ENCODE measurements at places on chromosomes 5 and 9. TPM values are rescaled to one million over a fixed set of nuclear protein-coding genes. Genes with fewer than 3 reads are reported as not detected.

NTNG2 gene
- total RNA-seq = 10.9 TPM

MVB12B gene
- total RNA-seq = 33.5 TPM

CACFD1 gene
- total RNA-seq = 2.3 TPM

DNA sequence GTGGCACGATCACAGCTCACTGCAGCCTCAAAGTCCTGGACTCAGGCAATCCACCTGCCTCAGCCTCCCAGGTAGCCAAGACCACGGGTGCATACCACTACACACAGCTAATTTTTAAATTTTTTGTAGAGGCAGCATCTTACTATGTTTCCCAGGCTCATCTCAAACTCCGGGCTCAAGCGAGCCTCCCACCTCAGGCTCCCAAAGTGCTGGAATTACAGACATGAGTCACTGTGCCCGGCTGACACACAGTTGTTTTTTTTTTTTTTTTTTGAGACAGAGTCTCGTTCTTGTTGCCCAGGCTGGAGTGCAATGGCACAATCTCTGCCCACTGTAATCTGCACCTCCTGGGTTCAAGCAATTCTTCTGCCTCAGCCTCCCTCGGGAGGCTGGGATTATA is 70.1 kb upstream of the CNOT6 start:
- peaks cover 2% of the 10 kb centered on the region for H3K27me3 ChIP-seq
- no peaks in the 10 kb centered on the region for H3K4me1 ChIP-seq
- H3K27ac ChIP-seq = no peak overlapping the region
- H3K36me3 ChIP-seq = no peaks in the 10 kb centered on the region
- no peak overlapping the region for H3K4me3 ChIP-seq

DNA sequence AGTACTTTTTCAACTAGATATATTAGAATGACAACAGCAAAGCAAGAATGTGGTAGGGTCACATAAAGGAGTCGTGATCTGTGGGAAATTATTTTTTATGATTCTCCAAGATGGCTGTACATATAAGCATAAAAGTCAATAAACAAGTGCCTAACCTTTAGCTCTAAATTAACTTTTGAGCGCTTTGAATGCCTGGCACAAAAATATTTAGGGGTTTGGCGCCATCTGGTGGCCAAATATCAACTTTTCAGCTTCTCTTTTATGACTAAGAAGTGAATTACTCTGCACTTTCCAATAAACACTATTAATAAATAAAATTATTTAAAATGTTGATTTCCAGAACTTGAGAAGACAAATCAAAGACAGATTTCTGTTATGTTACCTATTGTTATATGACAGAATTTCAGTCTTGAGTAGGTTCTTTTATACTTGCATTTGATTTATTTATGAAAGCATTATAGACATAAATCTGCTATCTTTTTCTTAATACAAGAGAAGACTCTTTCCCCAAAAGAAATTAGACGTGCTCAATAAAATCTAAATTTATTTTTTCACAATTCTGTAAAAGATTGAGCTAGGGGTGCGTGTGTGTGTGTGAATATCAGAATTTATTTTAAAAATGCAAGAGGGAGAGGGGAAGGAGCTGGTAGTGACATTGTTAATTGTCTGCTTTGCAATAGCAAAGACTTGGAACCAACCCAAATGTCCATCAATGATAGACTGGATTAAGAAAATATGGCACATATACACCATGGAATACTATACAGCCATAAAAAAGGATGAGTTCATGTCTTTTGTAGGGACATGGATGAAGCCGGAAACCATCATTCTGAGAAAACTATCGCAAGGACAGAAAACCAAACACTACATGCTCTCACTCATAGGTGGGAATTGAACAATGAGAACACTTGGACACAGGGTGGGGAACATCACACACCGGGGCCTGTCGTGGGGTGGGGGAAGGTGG is 36.7 kb upstream of the ARRDC3 start:
- H3K27ac ChIP-seq = no peak overlapping the region
- DNase-seq = peak; percentile 53
- H3K4me1 ChIP-seq = peaks cover 6% of the 10 kb centered on the region
- H3K36me3 ChIP-seq = no peaks in the 10 kb centered on the region
- no peaks in the 10 kb centered on the region for H3K27me3 ChIP-seq
- H3K4me3 ChIP-seq = no peak overlapping the region

DNA sequence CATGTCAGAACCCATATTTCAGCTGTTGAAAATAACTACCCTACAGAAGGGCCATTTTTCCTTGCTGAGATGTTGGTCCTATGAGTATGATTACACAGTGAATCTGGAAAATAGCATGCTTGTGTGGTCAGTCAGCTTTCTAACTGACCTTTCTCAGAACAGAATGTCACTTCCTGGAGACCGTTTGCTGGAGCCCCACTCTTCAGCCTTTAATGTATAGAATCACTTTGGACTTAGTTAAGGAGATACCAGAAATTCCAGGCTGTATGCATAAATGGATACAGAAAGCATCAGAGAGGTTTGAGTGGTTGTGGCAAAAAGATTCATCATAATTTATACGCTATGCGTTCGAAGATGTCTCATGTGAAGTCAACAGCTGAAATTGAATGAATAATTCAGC is 488.1 kb downstream of the EBF1 start:
- peaks cover 6% of the 10 kb centered on the region for H3K27me3 ChIP-seq
- H3K4me3 ChIP-seq = no peak overlapping the region
- H3K4me1 ChIP-seq = no peaks in the 10 kb centered on the region
- H3K27ac ChIP-seq = no peak overlapping the region
- DNase-seq = no peak

- peaks cover 48% of the 10 kb centered on the region for H3K4me1 ChIP-seq
- peak overlapping the region; percentile 95 for H3K27ac ChIP-seq
- peaks cover 39% of the 10 kb centered on the region for H3K36me3 ChIP-seq
- H3K4me3 ChIP-seq = peak overlapping the region; percentile 88
- H3K27me3 ChIP-seq = no peaks in the 10 kb centered on the region
These were observed 960 bp downstream of the SECISBP2 start for GRCh38 chr9:89319015-89319905.

DNA sequence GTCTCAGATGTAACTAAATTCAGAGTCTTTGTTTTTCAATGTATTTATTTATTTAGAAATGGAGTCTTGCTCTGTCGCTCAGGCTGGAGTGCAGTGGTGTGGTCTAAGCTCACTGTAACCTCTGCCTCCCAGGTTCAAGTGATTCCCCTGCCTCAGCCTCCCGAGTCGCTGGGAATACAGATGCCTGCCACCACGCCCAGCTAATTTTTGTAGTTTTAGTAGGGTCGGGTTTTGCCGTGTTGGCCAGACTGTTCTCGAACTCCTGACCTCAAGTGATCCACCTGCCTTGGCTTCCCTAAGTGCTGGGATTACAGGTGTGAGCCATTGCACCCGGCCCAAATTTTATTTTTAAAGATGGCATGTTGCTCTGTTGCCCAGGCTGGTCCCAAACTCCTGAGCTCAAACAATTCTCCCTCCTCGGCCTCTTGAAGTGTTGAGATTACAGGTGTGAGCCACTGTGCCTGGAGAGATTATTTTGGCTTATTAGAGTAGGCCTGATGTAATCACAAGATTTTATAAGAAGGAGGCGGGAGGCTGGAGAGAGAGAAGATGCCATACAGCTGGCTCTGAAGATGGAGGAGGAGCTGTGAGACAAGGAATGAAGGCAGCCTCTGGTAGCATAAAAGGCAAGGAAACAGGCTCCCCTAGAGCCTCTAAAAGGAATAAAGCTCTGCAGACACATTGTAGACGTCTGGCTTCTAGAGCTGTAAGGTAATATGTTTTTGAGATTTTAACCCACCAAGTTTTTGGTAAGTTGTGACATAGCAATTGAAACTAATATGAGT is 12.9 kb upstream of the KLF9 start:
- no peak overlapping the region for H3K4me3 ChIP-seq
- no peak overlapping the region for H3K27ac ChIP-seq
- peaks cover 7% of the 10 kb centered on the region for H3K4me1 ChIP-seq
- no peaks in the 10 kb centered on the region for H3K36me3 ChIP-seq
- H3K27me3 ChIP-seq = no peaks in the 10 kb centered on the region

DNA sequence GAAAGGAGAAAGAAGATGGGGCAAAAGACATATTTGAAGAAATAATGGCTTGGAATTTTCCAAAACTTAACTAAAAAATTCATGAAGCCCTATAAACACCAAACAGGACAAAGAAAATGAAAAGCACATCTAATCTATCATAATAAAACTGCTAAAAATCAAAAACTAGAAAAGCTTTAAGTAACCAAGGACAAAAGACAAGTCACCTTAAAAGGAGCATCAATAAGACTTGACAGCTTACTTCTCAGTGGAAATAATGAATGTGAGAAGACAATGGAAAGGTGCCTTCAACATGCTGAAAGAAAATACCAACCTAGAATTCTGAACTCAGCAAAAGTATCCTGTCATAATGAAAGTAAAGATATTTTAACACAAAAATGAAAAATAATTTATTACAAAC is 27.0 kb downstream of the GTF3C4 start:
- H3K27ac ChIP-seq = no peak overlapping the region
- no peak overlapping the region for H3K4me3 ChIP-seq
- H3K27me3 ChIP-seq = peaks cover 4% of the 10 kb centered on the region
- no peak for DNase-seq

- peaks cover 2% of the 10 kb centered on the region for H3K27me3 ChIP-seq
- H3K27ac ChIP-seq = no peak overlapping the region
- H3K36me3 ChIP-seq = no peaks in the 10 kb centered on the region
- H3K4me1 ChIP-seq = peaks cover 20% of the 10 kb centered on the region
- no peak for DNase-seq
These were observed 6.5 kb upstream of the PLIN2 start for GRCh38 chr9:19133549-19134345.

DNA sequence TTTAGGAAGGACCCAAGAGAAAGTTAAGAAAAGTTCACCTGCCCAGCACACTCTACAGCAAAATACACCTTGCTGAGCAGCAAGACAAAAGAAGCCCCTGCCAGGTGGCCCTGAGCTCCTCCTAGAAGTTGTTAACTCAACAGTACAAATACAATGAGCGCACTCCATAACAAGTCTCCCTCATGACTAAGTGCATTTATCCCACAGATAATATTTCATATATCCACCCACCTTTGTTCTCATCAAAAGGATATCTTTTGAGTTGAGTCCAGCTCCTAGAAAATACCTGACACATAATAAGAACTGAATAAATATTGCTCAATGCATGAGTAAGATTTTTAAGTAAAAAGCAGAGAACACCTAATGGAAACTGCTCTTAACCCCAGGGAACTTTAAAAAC is 73.3 kb downstream of the ABCA1 start:
- H3K27me3 ChIP-seq = peaks cover 3% of the 10 kb centered on the region
- no peak overlapping the region for H3K27ac ChIP-seq
- DNase-seq = no peak

DNA sequence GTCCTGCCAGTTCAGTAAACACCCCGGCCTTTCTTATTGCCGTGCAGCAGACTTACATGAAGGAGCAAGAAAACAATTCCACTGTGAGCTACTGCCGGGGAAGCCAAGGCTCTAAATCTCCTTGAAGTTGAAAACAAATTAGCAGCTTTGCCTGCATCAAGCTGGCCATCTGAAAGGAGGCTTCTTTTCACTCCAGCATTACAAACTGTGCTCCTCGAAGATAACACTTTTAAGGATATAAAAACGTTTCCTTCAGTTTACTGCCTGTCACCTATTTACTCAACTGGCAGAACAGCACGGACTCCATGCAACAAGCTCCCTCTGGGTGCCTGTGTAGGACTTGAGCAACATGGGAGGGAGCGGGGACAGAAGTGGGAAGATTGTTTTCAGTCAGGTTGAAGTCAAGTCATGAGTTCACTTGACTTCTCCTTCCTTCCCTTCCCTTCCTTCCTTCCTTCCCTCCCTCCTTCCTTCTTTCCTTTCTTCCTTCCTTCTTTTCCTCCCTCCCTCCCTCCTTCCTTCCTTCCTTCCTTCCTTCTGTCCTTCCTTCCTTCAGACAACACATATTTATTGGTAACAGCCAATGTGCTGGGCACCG is 67.4 kb downstream of the ZNF608 start:
- no peak for DNase-seq
- no peaks in the 10 kb centered on the region for H3K36me3 ChIP-seq
- no peaks in the 10 kb centered on the region for H3K4me1 ChIP-seq
- peaks cover 9% of the 10 kb centered on the region for H3K27me3 ChIP-seq
- H3K27ac ChIP-seq = no peak overlapping the region

DNA sequence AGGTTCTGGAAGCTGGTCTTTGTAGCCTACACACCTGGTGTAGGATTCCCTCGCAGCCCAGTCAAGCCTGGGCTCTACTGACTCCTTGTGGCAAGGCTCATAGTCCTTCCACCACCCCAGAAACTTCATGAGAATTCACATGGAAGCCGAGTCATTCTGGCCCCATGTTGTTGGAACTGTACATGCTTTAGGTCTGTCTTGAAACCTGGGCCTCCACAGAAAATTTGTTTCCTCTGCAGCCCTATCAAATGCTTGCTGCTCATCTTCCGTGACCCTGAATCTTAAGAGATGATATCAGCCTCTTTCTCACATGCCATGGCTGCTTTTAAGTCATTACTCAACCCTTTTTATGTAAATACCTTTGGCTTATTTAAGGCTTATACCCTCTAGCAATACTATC is 113.4 kb upstream of the GRHPR start:
- no peak overlapping the region for H3K4me3 ChIP-seq
- H3K36me3 ChIP-seq = peaks cover 23% of the 10 kb centered on the region
- H3K27ac ChIP-seq = no peak overlapping the region
- H3K27me3 ChIP-seq = no peaks in the 10 kb centered on the region
- no peak for DNase-seq

- H3K27me3 ChIP-seq = peaks cover 2% of the 10 kb centered on the region
- H3K36me3 ChIP-seq = no peaks in the 10 kb centered on the region
- DNase-seq = no peak
- no peaks in the 10 kb centered on the region for H3K4me1 ChIP-seq
- H3K4me3 ChIP-seq = no peak overlapping the region
These were observed 121.0 kb downstream of the FEM1C start for GRCh38 chr5:115423541-115423940.

DNA sequence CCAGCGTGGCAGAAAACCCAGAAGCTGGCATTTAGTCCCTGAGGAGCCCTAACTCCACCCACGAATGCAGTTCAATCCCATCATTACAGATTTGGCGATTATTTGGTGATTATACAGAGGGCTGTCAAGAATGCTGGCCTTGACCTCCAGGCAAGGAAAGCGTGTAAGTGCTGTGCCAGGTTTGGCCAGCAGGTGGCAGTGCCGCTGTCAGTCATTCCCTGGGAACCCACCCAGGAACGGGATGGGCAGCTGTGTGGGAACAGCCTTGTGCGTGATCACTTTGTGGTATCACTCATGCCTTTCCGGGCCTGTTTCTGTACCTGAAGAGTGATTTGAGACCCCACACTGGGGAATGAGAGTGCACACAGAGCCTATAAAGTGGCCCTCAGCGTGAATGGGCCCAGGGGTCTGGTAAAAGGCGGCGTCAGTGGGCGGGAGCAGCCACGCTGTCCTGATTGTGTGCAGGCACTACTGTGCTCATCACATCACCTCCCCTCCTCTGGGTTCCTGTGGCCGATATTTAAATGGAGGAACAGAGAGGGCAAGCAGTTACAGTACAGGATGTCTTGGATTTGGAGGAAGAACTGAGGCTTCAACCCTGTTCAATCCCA is 215.6 kb downstream of the ROR2 start:
- H3K36me3 ChIP-seq = no peaks in the 10 kb centered on the region
- peak; percentile 73 for DNase-seq
